CD4-positive, alpha-beta T cell treated with Interleukin-4 for 4 hours (primary cell): ENCODE measurements at places on chromosomes 16 and 17.

DNA sequence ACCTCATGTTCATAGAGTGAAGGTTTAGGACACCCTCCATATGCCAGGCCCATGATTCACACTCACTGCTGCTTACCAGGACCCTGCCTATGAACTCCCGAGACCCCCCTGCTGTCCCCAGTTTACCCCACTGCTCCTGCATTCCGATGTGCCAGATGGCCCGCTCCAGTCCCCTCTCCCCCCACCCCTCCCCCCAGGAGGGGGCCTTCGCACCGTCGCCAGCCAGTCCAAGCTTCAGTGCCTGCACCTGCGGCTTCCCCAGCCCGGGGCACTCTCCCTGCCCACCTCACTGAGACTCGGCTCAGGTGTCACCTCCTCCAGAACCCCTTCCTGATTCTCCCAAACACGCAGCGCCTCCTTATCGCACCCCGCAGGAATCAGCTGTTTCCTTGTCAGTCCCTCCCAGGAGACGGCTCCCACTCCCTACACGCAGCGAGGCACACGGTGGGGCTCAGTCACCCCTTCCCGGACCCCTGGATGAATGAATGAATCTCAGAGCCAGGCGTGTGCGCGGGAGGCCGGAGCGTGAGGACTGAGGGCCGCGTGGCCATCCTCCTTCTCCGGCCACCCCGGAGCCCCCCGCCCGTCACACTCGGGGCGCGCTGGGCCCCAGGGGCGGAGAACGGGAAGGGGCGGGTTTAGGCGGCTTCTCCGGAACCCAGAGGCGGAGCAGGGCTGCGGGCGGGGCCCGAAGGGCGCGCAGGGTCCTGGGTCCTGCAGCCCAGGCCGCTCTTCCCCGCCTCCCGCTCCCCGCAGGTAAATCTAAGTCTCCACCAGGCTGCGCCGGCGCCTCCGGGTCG, 1.6 kb downstream of the MYO1C start:
- DNase-seq, result peak; percentile 59

DNA sequence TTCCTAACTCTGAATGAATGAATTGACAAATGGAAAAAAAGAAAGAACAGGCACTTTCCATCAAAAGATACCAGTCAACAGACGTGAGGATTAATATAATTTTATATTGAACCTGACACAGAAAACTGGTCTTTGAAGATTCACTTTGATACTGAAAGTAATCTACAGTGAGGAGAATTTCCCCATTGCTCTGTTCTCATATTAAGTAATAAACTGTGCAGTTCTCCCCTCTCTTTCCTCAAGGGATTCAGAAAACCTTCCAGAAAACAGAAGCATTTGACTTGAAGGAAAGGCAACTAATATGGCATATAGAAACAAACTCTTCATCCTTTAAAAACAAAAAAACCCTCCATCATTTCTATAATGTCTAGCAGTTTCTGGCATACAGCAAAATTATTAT, 2.2 kb downstream of the TEX2 start:
- DNase-seq, result no peak

DNA sequence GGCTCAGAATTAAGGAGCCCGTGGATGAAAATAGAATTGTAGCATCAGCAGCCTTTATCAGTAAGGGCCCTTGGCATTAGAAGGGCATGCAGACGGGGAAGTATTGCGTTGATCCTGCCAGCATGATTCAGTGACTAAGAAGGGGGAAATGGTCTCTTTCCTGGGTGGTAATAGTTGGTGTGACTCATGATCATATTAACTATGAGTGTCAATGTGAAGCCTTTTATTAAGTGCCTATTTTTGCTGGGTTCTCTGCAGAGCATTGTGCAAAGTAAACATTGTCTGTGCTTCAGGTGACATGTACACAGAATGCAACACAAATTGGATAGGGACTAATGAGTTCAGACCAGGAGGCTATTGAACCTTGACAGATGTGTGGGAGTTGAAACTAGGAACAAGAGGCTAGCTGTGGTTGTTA, 24.5 kb downstream of the RCVRN start:
- no peak for DNase-seq

GRCh38 chr17:82599674-82600661, 48.3 kb downstream of the WDR45B start:
- no peak for DNase-seq

DNA sequence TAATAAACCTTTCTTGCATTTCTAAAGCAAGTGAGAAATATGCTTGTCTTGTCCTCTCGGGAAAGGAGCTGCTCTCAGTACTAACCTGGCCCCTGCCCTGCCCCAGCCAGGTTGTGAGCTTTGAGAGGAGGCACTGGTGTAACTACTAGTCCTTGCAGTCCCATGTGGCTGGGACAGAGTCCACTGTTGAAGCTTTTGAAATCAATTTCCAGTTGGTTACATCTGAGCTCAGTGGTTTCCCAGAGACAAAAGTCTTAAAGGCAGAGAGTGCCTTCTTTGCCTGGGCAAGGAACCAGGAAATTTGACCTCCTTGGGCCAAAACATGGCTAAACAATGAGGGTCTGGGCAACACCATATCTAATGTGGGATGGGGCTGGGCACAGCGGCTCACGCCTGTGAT, 48.7 kb downstream of the GSG1L start:
- DNase-seq, result no peak

- no peak for DNase-seq
Observed at GRCh38 chr17:4258867-4259266, 4.9 kb downstream of the ANKFY1 start.

- no peak for DNase-seq
Observed at GRCh38 chr16:79206889-79207288, 393.6 kb downstream of the MAF start.

DNA sequence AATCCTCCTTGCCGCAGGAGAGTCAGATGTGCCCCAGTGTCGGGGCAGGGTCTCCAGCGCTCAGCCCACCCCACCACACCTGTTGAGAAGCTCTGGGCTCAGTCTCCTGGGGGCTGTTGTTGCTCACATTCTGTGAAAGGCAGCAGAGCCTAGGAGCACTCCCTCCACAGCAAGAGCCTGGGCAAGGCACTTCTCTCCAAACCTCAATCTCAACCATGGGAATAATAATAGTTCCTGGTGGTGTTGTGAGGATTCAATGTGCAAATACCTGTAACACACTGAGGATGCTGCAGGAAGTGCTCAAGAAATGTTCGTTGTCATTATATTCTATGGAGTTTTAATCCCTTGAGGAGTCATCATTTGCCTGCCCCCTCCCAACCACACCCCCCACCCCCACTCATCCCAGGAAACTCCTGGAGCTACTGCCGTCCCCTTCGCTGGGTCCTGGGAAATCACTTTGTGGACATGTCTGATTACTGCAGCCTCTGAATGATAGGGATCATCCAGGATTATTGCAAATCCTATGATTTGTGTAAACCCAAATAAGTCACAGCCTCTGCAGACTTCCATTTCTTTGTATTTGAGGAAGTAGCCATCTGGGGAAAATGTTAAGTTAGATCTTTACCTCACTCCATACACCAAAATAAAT, 61.5 kb downstream of the CCT6B start:
- DNase-seq, result no peak

DNA sequence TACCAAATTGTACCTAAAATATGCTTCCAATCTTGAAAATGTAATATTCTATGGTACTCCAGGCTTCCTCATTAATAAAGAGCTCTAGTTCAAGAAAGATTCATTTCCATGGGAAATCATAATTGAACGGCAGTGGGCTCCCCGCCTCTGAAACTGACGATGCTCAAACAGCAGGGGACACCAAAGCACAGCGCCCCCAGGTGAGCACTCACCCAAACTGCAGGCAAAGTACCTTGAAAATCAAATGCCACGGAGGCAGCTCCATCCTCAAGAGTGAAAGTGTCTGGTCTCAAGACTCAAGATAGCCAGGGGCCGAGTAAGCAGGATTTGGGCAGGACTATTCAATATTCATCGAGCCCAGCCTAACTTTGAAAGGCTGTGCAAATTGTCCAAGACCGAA, 217.4 kb upstream of the TNRC6C start:
- DNase-seq, result peak; percentile 36

- no peak for DNase-seq
Observed at GRCh38 chr16:58448890-58449289, 51.1 kb upstream of the NDRG4 start.

- no peak for DNase-seq
Observed at GRCh38 chr16:67726106-67727034, 7.3 kb upstream of the GFOD2 start.

DNA sequence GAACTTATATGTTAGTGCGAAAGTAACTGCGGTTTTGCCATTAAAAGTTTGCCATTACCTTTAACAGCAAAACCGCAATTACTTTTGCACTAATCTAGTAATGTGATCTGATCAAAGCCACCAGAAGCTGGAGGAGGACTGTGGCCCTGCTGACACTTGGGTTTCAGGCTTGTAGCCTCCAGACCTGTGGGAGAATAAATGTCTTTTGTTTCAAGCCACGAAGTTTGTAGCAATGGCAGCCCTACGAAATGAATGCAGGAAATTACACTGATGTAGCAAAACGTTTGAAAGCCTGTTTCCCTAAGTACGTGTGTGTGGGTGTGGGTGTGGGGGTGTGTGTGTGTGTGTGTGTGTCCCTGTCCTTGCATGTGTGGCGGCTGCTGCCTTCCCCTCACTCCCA, 66.6 kb downstream of the WSB1 start:
- no peak for DNase-seq

- DNase-seq, result no peak
Observed at GRCh38 chr16:1626327-1626726, 14.2 kb downstream of the CRAMP1 start.

- DNase-seq, result no peak
Observed at GRCh38 chr17:43028221-43028861, 3.3 kb downstream of the RND2 start.

DNA sequence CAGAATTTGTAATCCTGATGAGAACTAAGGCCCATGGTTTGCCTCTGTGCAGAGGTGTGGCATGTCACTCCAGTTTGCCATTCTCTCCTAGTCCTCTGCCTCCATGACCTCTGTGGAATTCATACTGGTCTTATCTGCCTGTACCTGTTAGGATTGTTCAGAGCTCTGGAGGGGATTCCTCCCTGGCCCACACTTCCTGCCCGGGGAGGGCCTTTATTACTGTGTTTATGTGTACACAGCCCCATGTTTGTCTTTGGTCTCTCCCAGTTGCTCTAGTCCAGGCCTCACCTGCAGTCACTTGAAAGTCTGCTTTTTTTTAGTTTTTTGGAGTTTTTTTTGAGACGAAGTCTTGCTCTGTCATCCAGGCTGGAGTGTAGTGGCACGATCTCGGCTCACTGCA, 36.4 kb downstream of the RHBDL3 start:
- DNase-seq, result no peak

DNA sequence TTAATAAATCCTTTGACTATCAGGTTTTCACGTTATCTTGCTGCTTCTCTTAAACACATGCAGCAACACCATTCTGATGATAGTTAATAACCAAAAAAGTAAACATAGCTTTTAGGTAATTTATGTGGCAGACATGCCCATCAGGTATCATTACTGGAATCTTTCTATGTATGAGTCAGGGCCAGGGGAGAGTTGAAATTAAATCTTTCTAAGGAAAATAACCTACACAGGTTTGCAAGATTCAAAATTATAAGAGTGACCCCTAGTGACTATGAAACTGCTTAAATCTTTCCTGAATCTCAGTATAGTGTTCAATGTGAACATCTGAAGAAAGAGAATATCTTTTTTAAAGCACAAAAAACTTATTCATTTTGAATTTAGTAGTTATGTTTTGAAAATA, 666.6 kb downstream of the CDH11 start:
- DNase-seq, result no peak

- DNase-seq, result no peak
Observed at GRCh38 chr17:77376795-77377709, 236.3 kb downstream of the SEC14L1 start.

- DNase-seq, result no peak
Observed at GRCh38 chr17:14471052-14471451, 170.2 kb downstream of the HS3ST3B1 start.

DNA sequence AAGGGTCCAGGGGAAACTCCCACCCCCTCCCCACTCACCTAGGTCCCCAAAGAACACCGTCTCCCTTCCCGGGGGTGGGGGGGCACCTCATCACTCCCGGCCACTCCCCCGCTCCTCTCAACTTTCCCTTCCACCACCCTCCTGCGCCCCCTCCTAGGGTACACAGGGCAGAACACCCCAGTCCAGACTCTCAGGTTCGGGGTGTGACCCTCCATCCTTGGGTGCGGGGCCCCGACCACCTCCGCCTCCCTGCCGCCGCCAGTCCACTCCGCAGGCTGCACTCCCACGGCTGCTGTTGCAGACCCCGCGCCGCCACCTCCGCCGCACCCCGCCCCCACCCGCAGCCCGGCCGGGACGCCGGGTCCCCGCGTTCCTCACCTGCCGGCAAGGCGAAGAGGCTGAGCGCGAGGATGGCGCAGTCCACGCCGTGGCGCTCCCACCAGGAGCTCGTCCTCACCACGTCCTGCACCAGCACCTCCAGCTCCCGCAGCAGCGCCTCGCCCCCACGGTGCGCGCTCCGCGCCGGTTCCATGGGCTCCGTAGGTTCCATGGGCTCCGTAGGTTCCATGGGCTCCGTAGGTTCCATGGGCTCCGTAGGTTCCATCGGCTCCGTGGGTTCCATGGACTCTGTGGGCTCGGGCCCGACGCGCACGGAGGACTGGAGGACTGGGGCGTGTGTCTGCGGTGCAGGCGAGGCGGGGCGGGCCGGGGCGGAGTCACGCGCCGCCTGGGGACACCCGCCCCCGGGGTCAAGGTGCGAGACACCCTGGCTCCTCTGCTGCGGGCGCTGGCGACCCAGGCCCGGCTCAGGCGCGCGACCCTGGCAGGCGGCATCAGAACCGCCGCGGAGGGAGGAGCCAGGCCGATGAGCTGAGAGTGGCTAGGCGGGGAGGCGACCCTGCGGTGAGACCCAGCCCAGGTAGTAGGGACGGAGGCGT, at the start of gene FADS6:
Gene FADS6, minus strand, starts transcription at position 660 of the 938 bp plus-strand sequence. Its CDS starts 38 bp downstream, at position 622.
- no peak for DNase-seq

DNA sequence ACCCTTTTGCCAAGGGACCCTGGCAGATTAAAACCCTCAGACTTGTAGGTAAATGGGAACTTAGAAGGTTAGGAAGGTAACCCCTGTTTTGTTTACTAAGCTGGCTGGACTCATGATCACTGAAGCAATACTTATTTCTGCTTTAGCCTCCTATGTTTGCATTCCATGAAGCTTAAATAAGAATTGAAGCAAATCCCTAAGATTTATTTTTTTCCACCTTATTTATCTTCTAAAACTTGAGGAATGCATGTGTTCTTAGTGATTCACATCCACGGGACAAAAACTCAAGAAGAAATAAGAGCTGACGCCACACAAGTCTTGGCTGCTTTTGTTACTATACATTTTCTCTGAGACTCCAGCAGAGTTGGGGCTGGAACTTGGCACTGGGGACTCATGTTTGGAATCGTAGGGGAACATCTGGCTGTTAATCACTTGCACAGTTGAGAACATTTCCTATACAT, 35.5 kb downstream of the CLUAP1 start:
- no peak for DNase-seq

- DNase-seq, result no peak
Observed at GRCh38 chr17:48791128-48792032, 25.6 kb downstream of the TTLL6 start.

DNA sequence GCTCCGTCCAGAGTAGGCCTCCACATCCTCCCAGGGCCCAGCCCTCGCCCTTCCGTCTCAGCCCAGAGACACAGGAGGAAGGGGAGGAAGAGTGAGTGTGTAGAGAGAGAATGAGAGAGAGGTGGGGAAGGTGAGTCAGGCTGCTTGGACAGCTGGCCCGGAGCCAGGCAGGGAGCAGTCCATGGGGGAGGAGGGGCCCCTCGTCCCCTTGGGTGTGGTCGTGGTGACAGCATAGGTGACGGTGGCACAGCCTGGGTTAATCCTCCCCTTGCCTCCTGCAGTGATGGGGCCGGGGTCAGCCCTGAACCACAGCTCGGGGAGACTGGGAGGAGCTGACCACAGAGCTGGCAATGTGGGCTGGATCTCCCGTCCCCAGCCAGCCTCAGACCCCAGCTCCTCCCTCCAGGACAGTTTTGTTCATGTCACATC, 36.5 kb downstream of the FA2H start:
- DNase-seq, result no peak
